ENCODE measurements at places on chromosomes 16 and 17.

GRCh38 chr16:46648656-46649055 lies 27.5 kb upstream of the SHCBP1 start:
- no peak for DNase-seq

DNA sequence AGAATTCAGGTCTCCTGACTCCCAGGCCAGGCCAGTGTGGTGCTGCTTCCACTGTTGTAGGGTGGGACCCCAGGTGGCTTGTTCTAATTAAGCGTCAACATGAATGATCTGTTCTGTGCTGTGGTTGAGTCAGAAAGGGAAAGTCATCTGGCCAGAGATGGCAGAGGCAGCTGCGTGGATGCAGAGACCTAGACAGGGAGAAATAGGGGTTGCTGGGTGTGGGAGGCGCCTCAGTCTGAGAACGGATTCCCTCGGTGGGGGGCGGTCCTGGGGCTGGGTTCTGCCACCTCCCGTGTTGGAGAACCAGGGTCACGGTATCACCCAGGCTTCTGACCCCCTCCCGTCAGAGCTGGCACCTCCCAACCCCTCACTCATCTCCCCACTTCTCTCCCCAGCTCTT lies 5.6 kb downstream of the FBRS start:
- no peak for DNase-seq

- DNase-seq: no peak
Observed at GRCh38 chr17:41758601-41759000, 24.2 kb upstream of the HAP1 start.

GRCh38 chr17:69018022-69018615 lies 42.6 kb downstream of the ABCA9 start:
- DNase-seq: no peak

DNA sequence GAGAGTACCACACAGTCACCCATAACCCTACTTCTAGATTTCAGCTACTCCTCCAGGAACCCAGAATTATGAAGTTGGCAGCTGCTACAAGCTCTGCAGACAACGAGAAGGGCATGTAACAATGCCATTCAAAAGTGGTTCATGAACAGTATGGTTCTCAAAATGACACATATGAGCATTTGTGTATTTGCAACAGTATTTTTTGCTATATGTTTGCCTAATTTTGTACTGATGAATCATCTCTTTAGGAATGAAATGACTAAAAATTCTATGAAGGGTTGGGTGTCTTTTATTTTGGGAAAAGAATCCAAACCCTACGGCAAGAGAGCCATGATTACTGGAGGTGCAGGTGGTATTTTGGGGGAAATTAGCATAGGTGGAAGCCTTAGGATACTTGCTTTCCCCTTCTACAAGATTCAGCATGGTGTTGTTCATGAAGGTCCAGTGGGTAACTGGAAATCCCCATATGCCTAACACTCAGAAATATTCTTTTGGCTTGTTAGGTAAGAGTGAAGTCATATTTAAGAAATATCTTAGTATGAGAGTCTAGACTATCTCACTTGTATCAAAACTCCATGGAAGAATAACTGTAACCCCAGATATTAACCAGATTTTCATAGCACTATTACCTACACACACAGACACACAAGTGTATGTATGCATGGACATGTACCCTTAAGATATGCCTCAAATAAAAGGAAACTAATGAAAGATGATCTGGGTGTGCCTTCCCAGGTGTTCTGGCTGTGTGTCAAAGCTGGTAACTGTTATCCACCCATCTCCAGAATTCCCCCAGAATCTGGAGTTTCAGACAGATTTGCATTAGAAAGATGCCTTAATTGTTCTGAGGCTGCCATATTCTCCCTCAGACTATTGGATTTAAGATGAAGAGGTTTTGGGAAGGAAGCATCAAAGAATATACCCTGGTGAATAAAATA lies 688.2 kb upstream of the SOX9 start:
- DNase-seq: no peak

- DNase-seq: no peak
Observed at GRCh38 chr16:21645261-21645721, 7.1 kb downstream of the IGSF6 start.

- no peak for DNase-seq
Observed at GRCh38 chr17:40175928-40176753, 1.1 kb upstream of the RAPGEFL1 start.

- no peak for DNase-seq
Observed at GRCh38 chr17:17725011-17725751, 43.9 kb downstream of the RAI1 start.

GRCh38 chr16:80735846-80736245 lies 68.6 kb downstream of the CDYL2 start:
- DNase-seq: no peak

DNA sequence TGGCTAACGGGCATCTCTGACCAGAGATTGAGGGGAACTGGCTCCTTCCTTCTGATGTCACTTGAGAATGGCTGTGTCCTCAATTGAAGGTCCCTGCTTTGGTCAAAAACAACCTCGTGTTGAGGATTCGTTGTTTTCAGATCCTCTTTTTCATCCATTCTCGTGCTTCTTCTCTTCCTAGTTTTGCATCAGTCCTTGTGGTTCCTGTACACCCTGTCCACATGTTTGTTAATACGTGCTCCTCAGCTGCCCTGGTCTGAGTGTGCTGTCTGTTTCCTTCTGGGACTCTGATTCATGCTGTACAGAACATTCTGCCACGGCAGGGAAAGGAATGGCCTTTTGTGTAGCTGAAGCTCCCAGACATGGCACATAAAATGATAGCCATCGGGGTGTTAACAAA lies 863.2 kb upstream of the GOT2 start:
- no peak for DNase-seq

DNA sequence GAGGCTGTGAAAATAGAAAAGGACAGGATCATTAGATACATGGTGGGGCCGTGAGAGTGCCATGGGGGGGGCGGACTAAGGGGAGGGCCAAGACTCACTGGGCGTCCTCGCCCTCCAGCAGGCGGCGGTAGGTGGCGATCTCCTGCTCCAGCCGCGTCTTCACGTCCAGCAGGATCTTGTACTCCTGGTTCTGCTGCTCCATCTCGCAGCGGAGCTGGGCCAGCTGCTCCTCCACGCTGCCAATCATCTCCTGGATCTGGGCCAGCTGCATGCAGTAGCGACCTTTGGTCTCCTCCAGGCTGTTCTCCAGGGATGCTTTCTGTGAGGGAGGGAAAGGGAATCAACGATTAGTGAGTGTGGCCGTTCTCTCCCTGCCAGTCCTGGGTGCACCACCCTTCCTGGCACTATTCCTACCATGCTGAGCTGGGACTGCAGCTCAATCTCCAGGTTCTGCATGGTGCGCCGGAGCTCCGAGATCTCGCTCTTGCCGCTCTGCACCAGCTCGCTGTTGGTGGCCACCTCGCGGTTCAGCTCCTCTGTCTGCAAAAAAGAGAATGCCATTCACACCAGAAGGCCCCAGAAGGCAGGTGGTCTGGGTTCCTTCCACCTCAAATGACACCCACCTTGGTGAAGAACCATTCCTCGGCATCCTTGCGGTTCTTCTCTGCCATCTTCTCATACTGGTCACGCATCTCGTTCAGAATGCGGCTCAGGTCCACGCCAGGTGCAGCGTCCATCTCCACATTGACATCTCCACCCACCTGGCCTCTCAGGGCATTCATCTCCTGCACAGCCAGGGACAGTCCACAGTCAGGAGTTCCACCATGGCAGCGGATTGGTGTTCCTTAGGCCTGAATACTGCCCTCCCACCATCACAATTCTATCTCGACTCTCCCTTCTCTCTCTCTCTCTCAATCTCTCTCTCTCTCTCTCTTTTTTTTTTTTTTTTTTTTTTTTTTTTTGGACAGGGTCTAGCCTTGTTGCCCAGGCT lies 3.3 kb downstream of the KRT14 start:
- no peak for DNase-seq

DNA sequence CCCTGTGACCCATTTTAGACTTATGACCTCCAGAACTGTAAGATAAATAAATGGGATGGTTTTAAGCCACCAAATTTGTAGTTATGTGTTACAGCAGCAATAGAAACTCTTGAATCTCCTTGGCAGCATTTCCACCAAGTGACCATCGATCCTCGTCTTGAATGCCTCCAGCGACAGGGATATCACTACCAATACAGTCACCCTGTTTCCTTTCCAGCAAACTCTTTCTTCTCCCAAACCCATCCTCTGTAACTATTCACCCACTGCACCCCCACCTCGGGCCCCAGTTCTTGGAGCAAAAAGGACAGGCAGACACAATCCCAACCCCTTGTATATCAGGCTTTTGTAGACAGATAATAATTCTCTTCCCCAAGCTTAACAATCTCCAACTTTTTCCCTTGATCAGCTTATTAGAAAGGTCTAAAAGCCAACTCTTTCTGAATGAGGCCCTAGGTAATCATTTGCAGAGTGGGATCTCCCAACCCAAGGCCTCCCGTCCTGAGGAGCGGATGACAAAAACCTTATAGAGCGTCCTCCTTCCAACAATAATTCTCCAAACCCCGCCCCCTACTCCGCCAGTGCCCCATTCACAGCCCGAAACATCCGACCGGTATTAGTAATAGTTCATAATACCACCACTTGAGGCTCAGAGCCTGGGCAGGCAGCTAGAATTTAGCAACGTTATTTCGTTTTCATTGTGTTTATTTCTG lies 14.7 kb upstream of the PLLP start:
- DNase-seq: no peak

- DNase-seq: no peak
Observed at GRCh38 chr16:20614186-20615141, 38.3 kb upstream of the ACSM2B start.

- DNase-seq: no peak
Observed at GRCh38 chr17:76548378-76549214, 8.8 kb downstream of the PRCD start.

DNA sequence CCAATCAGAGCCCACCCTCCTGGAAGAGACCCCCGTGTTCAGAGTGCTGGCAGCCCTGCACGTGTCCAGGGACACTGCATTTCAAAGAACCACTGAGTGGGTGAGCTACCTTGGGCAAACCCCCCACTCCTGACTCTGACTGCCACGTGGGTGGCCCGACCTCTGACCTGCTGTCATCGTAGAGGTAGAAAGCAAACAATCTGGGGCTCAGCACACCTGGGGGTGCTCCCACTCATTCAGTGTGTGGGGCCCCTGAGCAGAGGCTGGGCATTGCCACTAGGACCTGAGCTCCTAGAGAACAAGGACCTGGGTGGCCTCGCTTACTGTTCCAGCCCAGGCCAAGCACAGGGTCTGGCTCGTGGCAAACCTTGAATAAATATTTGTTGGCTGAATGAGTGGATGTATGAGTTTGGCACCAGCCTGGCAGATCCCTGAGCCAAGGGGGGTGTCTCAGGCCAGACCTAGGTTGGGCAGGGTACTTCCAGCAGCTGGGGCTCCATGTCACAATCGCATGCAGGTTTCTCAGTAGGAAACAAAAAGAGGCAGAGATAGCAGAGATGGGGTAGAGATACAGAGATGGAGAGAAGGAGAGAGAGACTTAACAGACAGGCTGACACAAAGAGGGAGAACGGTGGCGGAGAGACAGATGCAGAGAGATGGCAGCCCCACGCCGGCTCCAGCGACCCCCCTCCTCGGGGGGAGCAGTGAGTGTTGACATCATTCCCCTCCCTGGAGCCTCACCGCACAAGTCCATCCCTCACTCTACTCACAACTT lies 5.4 kb upstream of the DRC7 start:
- no peak for DNase-seq
